Activated T-cell treated with anti-CD3 and anti-CD28 coated beads for 24 hours (primary cell): ENCODE measurements at places on chromosomes 2 and 18.

DNA sequence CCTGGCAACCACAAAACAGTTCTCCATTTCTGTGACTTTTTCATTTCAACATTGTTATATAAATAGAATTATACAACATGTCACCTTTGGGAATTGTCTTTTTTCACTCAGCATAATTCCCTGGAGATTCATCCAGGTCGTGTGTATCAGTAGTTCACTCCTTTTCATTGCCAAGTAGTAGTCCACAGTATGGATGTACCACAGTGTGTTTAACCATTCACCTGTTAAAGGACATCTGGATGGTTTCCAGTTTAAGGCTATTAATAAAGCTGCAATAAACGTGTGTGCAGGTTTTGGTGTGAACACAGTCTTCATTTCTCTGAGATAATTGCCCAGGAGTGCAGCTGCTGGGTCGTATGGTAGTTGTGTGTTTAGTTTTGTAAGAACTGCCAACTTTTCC lies 35.7 kb downstream of the COPS7B start:
- DNase-seq = no peak

DNA sequence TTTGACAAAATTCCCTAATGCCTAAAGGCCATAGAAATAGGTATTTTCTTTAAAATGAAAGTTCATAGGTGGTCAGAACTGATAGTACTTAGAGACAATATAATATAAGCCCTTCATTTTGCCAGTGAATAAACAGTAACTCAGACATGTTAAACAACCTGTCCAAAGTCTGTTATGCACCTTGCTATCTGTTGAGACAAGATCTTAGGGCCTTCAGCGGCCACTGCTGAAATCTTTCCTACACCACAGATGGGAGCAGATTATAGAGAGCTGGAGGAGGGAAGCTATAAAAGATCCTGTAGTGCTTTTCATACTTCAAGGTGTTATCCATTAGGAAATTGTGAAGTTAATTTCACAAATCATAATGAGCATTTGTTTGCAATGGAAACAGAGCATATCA lies 13.8 kb downstream of the CERKL start:
- no peak for DNase-seq

DNA sequence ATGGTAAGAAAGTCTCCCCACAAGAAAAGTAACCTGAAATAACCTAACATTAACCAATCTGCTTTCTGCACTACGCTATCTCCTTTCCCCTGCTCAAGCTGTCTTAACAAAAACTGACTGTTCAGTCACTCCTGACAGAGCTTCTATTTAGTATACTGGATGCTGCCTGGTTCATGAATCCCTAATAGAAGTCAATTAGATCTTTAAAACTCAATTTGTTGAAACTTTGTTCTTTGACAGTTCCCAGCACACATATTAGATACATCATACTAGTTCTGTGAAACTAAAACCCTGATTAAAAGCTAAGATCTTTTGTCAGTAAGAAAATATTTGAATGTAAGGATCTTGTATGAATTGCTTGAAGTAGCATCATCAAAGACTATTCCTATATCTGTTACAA lies 287.4 kb downstream of the RBM43 start:
- DNase-seq = no peak

DNA sequence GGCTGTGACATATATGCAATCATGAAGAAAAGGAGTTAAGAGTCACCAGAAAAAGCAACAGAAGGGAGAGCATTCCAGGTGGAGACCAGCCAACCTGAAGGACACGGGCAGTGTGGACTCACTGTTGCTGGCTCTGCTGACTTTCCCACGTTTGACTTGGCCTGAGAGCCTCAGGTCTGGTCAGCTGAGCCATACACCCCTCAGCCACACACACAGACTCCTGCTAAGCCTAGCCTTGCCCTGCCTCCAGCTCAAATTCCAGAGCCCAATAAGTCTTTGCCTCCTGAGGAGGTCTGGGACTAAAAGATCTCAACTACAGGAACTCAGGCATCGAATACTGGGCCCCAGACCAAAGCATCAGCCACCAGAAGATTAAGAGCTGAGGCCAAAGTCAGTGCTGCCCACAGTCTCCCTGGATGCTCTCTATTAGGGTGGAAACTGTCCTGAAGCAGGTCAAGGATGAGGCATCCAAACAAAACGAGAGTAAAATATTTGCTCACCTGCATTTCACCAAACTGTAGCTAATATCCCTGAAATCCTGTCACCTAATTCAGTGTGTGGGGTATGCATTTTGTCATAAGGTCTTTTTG lies 23.3 kb downstream of the CACNB4 start:
- no peak for DNase-seq
